ENCODE measurements at places on chromosomes 6 and 20. TPM values are rescaled to one million over a fixed set of nuclear protein-coding genes. Genes with fewer than 3 reads are reported as not detected.

DNA sequence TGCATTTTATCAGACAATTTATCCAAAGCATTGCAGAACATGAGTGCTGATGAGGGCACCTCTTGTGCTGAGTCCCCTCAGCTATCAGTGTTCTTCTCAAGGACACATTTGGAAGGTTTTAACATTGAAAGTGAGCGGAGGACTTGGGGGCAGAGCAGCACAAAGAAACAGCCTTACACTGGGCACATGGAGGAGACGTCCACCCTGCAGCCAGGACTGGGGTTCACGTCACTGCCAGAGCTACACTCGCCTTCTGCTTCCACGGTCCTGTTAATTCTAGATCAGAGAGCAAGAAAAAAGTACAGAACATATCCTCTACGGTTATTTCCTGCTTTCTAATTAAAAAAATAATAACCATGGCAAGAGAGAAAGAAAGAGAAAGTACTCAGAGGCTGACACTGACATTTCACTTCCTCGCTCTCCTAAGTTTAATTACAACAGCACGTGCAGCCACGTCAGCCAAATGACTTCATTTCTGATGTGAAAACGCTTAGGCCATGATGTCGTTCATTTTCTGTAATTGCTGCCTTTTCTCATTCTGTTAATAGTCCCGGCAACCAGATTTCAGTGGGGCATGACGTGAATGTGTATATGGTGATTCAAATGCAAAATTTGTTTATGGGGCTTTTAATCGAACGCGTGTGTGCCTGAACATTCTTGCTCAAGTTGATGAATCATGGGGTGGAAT, 5.1 kb downstream of the PRND start:
- H3K27me3 ChIP-seq, result peaks cover 11% of the 10 kb centered on the region
- no peaks in the 10 kb centered on the region for H3K4me1 ChIP-seq
- H3K27ac ChIP-seq, result no peak overlapping the region
- peak; percentile 93 for DNase-seq
- peak overlapping the region; percentile 4 for H3K4me3 ChIP-seq

- H3K27me3 ChIP-seq, result no peaks in the 10 kb centered on the region
- no peak overlapping the region for H3K27ac ChIP-seq
- no peak overlapping the region for H3K4me3 ChIP-seq
- no peak for DNase-seq
Observed at GRCh38 chr6:37261198-37261597, 3.3 kb upstream of the TMEM217 start.

DNA sequence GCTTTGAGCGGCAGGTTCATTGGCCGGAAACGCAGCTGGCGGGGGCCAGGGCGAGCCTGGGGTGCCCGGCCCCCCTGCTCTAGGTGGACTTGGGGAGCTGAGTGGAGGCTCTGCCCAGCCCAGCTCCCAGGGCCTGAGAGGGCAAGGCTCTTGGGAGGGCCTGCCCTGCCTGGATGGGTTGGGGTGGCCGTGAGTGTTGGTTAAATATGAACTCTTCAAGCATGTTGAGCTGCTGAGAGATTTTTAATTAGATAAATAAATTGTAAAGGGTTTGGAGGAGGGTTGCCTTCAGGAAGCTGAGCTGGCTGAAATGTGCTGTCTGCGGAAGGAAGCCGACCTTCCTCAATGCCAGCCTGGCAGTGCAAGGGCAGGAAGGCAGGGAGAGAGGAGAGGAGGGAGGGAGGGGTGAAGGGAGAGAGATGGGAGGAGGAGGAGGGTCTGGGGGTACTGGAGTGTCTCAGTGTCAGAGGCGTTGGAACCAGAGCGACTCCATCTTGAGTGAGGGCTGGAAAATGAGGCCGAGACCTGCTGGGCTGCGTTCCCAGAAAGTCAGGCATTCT, 39.4 kb upstream of the PMEPA1 start:
- H3K4me3 ChIP-seq, result no peak overlapping the region
- no peak for DNase-seq
- H3K4me1 ChIP-seq, result no peaks in the 10 kb centered on the region
- H3K27me3 ChIP-seq, result peaks cover 3% of the 10 kb centered on the region
- H3K36me3 ChIP-seq, result no peaks in the 10 kb centered on the region

DNA sequence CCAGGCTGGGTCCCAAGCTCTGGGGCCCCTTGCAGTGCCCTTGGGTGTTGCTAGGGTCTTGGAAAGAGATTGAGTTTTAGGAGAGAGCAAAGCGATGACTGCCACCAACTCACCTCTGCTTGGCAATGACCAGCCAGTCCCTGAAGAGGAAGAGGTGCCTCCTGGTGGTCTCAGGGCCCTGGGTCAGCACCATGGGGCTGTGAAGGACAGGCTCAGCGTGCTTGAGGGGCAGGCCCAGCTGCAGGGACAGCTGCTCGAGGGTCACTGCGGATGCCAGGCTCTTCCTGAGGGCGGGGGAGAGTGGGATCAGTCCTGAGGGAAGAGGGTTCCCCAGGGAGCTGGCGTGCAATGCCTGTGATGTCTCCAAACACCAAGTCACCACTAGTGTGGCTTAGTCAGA, 50.8 kb upstream of the TAGAP start:
- no peak for DNase-seq
- no peaks in the 10 kb centered on the region for H3K27me3 ChIP-seq
- no peak overlapping the region for H3K27ac ChIP-seq
- H3K4me3 ChIP-seq, result no peak overlapping the region

DNA sequence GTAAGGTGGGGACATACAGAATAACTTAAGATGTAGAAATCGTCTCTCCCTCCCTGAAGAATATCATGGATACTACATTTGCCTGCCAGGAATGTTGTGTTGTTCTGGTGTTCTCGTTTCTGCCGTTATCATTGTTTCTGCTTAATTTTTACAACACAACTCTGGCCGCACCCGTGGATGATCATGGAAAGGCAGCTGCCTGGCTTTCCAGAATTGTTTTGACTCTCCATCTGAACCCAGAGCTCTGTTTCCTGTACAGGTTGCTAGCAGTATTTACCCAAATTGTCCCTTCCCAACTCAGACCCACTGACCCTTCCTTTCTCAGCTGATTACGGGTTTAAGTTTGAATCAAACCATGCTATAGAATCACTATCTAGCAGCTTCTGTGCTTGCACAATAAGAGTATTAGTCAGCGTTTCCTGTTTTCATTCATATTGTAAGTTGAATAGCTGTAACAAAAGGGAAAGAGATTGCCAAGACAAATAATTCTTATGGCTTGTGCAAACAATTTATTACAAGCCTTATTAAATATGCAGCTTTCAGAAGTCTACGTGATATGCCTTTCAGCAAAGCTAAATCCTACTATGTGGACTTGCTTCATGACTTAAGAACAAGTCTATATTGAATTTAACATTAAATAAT, 139.0 kb downstream of the MTHFD1L start:
- no peaks in the 10 kb centered on the region for H3K27me3 ChIP-seq
- peaks cover 8% of the 10 kb centered on the region for H3K4me1 ChIP-seq
- peak; percentile 95 for DNase-seq
- H3K4me3 ChIP-seq, result no peak overlapping the region
- no peaks in the 10 kb centered on the region for H3K36me3 ChIP-seq

CCNC gene
- total RNA-seq, result 57.0 TPM

DNA sequence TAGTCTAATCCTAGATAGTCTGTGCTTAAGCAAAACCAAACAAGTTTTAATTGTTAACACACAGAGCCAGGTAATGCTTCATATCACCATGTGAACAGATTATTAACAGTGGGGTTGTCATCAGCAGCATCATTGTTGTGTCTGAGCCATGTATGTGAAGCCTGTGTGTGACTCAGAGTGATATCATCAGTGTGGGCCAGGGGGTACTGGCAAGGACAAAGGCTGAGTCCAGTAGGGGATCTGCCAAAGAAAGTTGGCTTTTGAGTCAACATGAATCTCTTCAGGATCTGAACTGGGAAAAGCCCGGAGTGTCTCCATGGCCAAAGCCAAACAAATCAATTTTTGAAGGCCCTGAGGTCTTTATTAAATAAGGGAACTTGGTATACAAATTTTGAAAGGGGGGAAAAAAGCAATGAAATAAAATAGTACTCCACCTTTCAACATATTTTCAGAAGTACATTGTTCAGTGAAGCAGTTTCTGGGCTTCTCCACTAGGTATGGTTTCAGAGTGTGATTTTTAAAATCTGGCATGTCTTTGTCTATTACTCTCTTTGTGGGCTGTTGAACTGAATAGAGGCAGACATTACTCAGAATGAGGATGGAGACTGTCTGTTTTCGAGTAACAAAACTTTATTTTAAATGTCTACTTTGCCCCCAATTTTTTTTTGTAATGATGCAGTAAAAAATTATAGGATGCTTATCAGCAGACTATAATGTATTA, 444.2 kb upstream of the JAG1 start:
- H3K36me3 ChIP-seq, result no peaks in the 10 kb centered on the region
- H3K27ac ChIP-seq, result no peak overlapping the region
- H3K4me1 ChIP-seq, result no peaks in the 10 kb centered on the region
- H3K4me3 ChIP-seq, result no peak overlapping the region

- H3K27ac ChIP-seq, result no peak overlapping the region
- H3K27me3 ChIP-seq, result no peaks in the 10 kb centered on the region
- H3K4me3 ChIP-seq, result no peak overlapping the region
Observed at GRCh38 chr6:163341224-163342061, 73.1 kb upstream of the QKI start.

DNA sequence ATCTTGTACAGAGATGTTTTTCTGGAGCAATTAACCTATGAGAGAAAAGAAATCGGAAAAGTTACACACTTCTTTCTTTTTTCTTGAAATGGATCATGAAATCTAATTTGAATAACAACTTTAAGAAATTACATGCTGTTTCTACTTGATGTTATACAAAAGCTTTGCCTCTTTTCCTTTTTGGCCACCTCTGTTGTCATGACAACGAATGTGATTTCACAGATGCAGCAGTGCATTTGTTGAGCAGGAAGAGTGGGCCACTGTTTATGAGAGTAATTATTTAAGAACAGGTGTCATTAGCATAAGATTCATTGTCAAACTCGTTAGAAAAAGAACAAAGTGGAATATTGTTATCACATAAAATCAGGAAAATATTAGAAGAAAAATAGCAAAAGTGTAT, 148.3 kb upstream of the IMPG1 start:
- H3K4me1 ChIP-seq, result no peaks in the 10 kb centered on the region
- no peak overlapping the region for H3K27ac ChIP-seq
